Neural progenitor cell (in vitro differentiated cells): ENCODE measurements at places on chromosomes 13 and 19. TPM values are rescaled to one million over a fixed set of nuclear protein-coding genes. Genes with fewer than 3 reads are reported as not detected.

DNA sequence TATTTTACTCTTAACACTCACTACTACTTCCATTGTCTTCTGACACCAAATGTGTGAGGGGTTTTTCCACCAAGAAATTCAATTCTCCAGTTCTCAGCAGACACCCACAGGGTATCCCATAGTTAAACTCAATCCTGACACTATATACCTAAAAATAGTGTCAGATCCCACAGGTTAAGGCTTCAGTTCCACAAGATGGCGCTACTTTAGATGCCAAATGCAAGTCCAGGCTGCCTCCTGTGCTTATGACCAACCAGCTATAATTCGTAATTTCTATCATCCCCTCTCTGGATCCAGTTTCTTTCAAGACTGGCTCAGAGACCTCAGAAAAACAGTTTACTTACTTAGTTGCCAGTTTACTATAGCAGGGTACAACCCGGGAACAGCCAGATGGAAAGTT is 1146.2 kb upstream of the SPRY2 start:
- H3K4me1 ChIP-seq: no peaks in the 10 kb centered on the region
- no peak overlapping the region for H3K4me3 ChIP-seq
- H3K27ac ChIP-seq: no peak overlapping the region
- no peaks in the 10 kb centered on the region for H3K27me3 ChIP-seq
- DNase-seq: peak; percentile 76

DNA sequence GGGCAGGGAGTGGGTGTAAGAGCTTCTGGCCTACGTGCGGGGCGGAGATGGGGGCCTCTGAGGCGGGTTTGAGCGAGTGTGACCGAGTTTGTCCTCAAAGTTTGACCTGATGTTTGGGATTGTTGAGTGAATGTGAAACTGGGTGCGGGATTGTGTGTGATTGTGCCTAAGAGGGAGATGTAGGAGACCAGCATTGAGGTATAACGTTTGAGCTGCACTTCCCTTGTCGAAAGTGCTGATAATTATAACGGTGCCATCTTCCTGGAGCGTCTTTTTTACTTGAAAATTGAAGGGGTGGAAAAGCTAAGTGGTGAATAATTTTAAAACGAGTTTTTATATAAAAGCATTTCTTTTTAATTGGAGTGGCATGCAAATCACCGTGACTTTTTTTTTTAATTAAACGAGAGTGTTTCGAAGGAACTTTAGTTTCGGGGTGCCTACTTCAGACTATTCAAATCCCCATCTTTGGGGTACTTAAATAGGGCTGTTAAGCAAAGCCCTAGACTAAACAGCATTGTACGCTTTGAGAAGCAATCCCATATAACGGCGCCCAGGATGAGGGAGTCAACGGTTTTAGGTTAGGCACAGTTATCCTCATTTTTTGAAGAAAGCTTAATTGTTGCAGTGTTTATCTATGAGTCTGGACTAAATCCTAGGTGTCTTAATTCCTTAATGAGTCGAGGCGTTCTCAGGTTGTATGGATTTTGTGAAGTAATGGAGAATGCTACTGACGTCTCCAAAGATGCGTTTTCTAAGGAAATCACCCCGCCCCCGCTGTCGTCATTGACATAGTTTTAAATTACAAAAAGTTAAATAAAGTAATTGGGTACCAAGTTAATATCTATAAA is 594 bp downstream of the ZNF146 start:
- peak overlapping the region; percentile 84 for H3K4me3 ChIP-seq
- DNase-seq: peak; percentile 39
- no peaks in the 10 kb centered on the region for H3K27me3 ChIP-seq
- H3K27ac ChIP-seq: peak overlapping the region; percentile 96
- H3K36me3 ChIP-seq: peaks cover 11% of the 10 kb centered on the region
- no peaks in the 10 kb centered on the region for H3K4me1 ChIP-seq

- H3K4me1 ChIP-seq: no peaks in the 10 kb centered on the region
- H3K4me3 ChIP-seq: peak within 1 kb of the TSS; percentile 91
- no peaks in the 10 kb centered on the region for H3K36me3 ChIP-seq
- H3K27ac ChIP-seq: no peak within 1 kb of the TSS
- DNase-seq: peak; percentile 63
- H3K27me3 ChIP-seq: peaks cover 12% of the 10 kb centered on the region
Measured at GRCh38 chr19:10503002-10503789, at the start of gene KEAP1. Gene KEAP1 (minus strand): TSS chr19:10503356. CDS start chr19:10500033, 3,323 bp downstream.

GRCh38 chr19:35348911-35349611 is 1.4 kb downstream of the FFAR1 start:
- H3K27ac ChIP-seq: no peak overlapping the region
- H3K4me1 ChIP-seq: no peaks in the 10 kb centered on the region
- H3K36me3 ChIP-seq: no peaks in the 10 kb centered on the region
- H3K4me3 ChIP-seq: no peak overlapping the region

DNA sequence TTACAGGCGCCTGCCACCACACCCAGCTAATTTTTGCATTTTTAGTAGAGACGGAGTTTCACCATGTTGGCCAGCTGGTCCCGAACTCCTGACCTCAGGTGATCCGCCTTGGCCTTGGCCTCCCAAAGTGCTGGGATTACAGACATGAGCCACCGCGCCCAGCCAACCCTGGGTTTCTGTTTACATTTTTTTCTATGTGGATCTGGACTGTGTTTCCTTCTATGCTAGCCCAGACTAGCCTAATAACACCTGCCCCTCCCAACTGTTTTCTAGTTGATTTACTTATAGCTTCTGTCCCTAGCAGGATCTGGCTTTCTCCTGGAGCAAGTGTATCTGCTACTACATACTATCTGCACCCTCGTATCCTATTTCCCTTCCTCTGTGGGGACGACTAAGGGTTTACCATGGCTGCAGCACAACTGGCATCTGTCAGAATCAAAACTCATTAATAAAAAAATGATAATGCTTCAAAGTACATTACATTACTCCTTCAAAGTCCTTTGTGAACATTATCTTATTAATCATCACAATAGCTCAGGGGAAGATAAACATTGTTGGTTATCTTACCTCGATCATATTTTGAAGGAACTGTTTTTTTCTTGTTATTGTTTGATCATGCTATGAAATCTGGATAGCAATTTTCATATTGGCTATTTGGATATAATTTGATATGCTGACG is 228.3 kb downstream of the KLF5 start:
- no peak for DNase-seq
- H3K4me1 ChIP-seq: no peaks in the 10 kb centered on the region
- H3K36me3 ChIP-seq: no peaks in the 10 kb centered on the region
- no peaks in the 10 kb centered on the region for H3K27me3 ChIP-seq

- peaks cover 27% of the 10 kb centered on the region for H3K4me1 ChIP-seq
- H3K27me3 ChIP-seq: no peaks in the 10 kb centered on the region
Measured at GRCh38 chr13:43044720-43045301, 21.4 kb downstream of the DNAJC15 start.

DNA sequence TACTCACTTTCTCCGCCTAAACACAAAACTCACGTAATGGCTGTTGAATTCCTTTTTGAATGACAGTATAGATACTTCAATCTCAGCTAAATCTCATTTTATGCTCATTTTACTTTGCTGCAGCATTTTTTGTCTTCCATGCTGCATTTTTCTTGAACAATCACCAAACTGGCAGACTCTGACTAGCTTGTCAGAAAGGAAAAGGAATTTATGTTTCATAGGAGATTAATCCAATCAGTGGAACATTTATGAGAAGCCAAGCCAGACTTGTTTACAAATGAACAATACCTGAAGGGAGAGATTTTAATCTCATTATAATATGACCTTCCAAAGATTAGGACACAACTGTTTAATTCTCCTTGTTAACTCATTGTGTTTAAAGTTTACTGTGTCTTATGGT is 1044.3 kb downstream of the DIAPH3 start:
- no peaks in the 10 kb centered on the region for H3K27me3 ChIP-seq
- H3K4me1 ChIP-seq: no peaks in the 10 kb centered on the region
- no peak overlapping the region for H3K4me3 ChIP-seq
- no peak for DNase-seq

DNA sequence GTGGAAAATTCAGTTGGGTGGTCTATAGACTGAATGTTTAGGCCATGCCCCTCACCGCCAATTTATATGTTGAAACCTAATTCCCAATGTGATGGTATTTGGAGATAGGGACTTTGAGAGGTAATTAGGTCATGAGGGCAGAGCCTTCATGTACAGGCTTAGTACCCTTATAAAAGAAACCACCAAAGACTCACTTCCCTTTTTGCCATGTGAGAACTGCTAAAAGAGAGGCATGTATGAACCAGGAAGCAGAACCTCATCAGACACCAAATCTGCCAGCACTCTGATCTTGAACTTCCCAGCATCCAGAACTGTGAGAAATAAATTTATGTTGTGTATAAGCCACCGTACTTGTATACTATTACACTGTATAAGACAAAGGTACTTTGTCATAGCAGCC is 40.6 kb downstream of the UQCRFS1 start:
- H3K4me3 ChIP-seq: no peak overlapping the region
- no peaks in the 10 kb centered on the region for H3K27me3 ChIP-seq
- no peak overlapping the region for H3K27ac ChIP-seq
- H3K4me1 ChIP-seq: no peaks in the 10 kb centered on the region

DNA sequence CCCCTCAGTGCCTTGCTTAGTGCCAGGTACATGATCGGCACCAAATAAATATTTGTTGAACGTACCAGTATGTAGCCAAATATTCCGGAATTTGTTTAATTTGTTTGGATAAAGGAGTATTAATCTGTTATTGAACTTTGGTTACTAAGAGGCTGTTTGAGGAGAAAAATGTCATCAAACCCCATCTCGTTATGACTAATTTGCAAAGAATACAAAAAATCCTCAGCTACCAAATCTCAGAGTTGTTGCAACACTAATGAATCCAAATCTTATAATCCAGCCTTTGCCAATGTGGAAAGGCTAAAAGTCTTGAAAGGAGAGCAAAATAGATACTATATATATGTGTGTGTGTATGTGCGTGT is 79.5 kb downstream of the KLF5 start:
- peaks cover 20% of the 10 kb centered on the region for H3K4me1 ChIP-seq
- no peak overlapping the region for H3K4me3 ChIP-seq
- no peak for DNase-seq
- no peak overlapping the region for H3K27ac ChIP-seq
- no peaks in the 10 kb centered on the region for H3K27me3 ChIP-seq

DNA sequence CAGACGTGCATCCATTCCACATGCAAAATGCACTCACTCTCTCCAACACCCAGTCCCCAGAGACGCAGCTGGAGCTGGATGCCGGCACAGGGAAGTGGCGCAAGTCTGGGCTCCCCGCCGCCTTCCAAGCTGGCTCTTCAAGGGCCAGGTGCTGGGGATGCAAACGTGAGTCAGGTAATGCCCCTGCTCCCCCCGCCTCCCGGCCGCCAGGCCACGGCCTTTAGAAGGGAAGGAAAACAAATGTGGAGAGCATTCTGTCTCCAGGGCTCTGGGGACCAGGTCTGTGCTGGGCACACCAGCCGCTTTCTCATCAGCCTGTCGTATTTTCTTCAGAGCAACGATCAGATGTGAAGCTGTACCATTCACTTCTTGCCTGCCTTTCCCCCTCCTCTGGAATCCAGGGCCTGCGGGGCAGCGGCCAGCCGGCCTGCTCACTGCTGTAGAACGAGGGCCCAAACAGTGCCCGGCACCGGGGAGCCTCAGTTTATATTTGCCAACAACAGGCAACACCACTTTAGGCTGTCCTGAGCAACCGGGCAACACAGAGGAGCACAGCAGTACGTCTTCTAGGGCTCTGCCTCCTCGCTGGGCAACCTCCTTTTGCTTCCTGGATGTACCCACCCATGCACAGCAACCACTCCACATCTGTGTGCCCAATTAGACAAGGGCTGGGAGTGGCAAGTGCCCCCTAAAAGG is 3.8 kb downstream of the RAB20 start:
- H3K4me3 ChIP-seq: no peak overlapping the region
- no peaks in the 10 kb centered on the region for H3K36me3 ChIP-seq
- H3K27ac ChIP-seq: no peak overlapping the region
- peaks cover 39% of the 10 kb centered on the region for H3K27me3 ChIP-seq

- H3K4me1 ChIP-seq: peaks cover 16% of the 10 kb centered on the region
- no peak for DNase-seq
Measured at GRCh38 chr19:13629687-13630357, 123.5 kb upstream of the CACNA1A start.

GRCh38 chr19:4722671-4723594 is 709 bp downstream of the DPP9 start:
- H3K36me3 ChIP-seq: no peaks in the 10 kb centered on the region
- no peak overlapping the region for H3K27ac ChIP-seq
- H3K27me3 ChIP-seq: no peaks in the 10 kb centered on the region

- H3K27ac ChIP-seq: no peak overlapping the region
- H3K36me3 ChIP-seq: no peaks in the 10 kb centered on the region
- no peaks in the 10 kb centered on the region for H3K27me3 ChIP-seq
- H3K4me1 ChIP-seq: no peaks in the 10 kb centered on the region
- no peak for DNase-seq
Measured at GRCh38 chr13:90232291-90232690, 1115.2 kb upstream of the MIR17HG start.

- H3K27me3 ChIP-seq: no peaks in the 10 kb centered on the region
- H3K36me3 ChIP-seq: no peaks in the 10 kb centered on the region
- H3K4me1 ChIP-seq: no peaks in the 10 kb centered on the region
- no peak for DNase-seq
Measured at GRCh38 chr19:10823690-10824089, 12.3 kb downstream of the TMED1 start.

DNA sequence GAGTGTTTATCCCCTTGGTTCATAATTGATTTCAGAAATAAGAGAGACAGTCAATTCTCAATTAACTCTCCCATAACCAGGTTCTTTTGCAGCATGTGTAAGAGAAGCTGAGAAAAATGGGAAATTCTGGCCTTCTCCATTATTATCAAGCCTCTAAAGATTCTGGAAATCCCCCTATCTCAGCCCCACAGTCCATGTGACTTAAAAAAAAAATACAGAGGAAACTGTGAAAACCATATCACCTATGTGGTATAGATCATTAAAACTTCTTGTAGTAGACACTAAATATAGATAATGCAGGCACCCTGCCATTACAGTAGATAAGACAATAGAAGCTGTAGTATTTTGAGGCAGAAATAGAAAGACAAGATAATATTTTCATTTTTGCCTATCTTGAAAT is 34.3 kb upstream of the SOHLH2 start:
- H3K4me3 ChIP-seq: no peak overlapping the region
- DNase-seq: no peak
- no peaks in the 10 kb centered on the region for H3K27me3 ChIP-seq
- H3K4me1 ChIP-seq: no peaks in the 10 kb centered on the region
- H3K27ac ChIP-seq: no peak overlapping the region
- no peaks in the 10 kb centered on the region for H3K36me3 ChIP-seq

DNA sequence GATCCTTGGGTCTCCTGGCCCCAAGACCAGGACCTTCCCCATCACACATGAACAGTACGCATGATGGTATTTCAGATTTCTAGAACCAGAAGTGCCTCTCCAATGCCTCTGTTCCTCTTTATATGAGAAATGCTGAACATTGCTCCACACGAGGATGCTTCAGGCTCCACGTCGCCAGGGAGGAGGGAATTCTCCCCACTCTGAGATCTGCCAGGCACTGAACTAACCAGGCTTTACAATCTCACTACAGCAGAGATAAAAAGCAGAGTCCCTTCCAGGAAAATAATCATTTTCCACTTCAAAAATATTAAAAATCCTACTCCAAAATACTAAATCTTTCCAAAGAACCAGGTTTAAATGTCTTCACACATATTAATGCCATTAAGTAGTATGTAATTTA is 10.4 kb downstream of the DOCK9 start:
- no peak for DNase-seq
- peaks cover 2% of the 10 kb centered on the region for H3K4me1 ChIP-seq
- H3K36me3 ChIP-seq: no peaks in the 10 kb centered on the region

Gene GAPDHS
- total RNA-seq: not detected in 2 replicates

Gene TMPRSS9
- total RNA-seq: 0.40 TPM in 1 of 2 replicates, not detected in the other

Gene RNF113B
- not detected in 2 replicates for total RNA-seq

Gene KCTD15
- total RNA-seq: 26.4 and 84.4 TPM in 2 replicates

Gene LAIR1
- total RNA-seq: not detected in 2 replicates
